ENCODE measurements at places on chromosomes 1 and 21.

DNA sequence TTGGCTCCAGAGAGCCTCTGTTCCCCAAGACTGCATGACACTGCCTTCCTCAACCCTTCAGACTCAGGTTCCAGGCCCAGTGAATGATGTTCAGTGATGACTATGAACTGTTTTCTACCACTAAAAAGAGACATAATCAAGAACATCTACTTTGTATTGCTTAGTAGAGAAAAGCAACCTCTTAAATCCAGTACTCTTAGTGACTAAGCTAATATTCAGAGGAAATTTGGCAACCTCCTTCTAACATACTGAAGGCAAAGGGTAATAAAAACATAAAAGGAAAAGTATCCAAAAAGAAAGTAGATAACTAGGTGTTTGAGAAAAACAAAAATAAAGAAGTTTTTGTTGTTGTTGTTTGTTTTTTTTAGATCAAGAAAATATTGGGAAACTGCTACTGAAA, 153.3 kb upstream of the RUNX1 start:
- no peak for DNase-seq

DNA sequence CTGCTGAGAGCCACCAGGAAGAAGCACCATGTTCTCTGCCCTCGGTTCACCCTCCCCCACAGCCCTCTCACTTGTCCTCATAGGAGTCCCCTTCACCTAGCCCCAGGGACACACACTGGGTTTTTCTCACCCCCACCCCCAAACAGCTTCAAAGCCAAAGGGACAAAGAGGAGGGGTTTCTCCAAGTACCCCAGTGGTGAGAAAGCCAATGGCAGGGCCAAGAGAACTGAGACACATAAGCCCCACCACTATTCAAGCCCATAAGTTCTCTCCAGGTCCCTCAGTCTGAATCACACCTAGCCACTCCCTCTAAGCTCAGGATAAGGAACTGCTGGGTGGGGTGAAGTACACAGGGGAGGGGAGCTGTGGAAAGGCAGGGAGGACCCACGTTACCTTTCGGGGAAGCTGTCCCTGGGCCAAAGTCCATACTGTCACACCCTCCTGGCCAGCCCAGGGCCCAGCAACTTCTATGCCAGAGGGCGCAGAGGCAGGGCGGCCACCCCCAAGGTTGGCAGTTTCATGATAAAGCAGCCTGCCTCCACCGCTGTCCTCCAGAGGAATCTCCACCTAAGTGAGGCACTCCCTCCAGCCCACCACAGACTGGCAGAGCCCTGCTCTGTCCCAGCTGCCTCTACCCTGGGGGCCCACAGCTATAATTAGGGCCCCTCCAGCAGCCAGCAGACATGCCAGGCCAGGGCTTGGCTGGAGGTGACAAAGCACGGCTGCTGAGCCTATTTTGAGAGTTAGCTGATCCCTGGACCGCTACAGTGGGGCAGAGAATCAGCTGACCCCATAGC, 39.0 kb upstream of the PPP1R15B start:
- no peak for DNase-seq

DNA sequence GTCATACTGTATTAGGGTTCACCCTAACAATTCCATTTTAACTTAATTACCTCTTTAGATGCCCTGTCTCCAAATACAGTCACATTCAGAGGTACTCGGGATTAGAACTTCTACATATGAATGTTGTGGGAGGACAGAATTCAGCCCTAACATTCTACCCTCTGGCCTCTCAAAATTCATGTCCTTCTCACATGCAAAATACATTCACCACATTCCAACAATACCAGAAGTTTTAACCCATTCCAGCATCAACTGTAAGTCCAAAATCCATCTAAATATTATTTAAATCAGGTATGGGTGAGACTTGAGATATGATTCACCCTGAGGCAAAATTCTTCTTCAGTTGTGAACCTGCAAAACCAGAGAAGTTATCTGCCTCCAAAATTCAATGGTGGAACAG, 14.5 kb downstream of the LY9 start:
- DNase-seq, result no peak

DNA sequence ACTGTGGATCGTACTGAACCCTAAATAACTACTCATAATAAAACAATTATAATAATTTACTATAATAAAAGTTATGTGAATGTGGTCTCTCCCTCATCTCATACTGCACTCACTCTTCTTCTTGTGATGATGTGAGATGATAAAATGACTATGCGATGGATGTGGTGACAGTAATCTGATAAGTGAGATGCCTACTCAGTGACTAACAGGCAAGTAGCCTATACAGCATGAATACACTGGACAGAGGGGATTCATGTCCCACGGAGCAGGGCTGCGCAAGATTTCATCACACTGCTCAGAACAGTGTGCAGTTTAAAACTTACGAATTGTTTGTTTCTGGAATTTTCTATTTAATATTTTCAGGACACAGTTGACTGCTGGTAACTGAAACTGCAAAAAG, 304.0 kb downstream of the DUSP10 start:
- no peak for DNase-seq

- DNase-seq, result no peak
These were observed 313.4 kb downstream of the CAMTA1 start for GRCh38 chr1:7098641-7099040.

DNA sequence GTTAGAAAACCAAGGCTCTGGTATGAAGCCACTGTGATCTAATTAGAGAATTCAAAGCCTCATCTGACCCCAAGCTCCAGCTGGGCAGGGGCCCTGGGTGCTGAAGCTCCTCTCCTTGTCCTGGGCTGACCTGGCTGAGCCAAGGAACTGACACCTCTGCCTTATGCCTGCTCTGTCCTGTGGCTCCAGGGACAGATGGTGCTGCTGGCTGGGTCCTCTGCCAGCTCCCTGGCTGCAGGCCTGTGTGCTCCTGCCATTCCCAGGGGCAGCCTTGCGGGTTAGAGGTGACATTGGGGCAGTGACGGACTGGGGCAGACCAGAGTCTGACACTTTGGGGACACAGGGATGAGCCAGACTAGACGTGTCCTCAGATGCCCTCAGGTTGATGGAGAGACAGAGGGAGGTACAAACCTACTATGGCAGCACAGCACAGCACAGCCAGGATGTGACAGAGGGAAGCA, 11.8 kb downstream of the ACOT11 start:
- DNase-seq, result no peak

GRCh38 chr1:241034203-241034936, 322.6 kb downstream of the RGS7 start:
- DNase-seq, result no peak

DNA sequence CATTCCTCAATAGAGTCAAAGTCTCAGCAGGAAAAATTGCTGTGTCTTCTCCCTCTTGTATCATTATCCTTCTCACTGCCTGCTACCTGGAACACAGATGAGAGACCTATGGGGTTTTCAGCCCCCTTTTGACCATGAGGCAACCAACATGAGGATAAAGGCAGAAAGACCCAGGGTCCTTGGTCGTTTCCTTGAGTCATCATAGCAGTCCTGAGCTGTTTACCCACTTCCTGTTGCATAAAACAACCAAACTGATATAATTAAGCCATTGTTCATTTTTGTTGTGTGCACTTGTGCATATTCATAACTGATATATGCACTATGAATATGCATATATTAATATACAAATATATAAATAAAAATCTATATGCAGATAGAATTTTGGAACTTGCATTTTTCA, 188.3 kb upstream of the MAP1LC3C start:
- DNase-seq, result no peak

GRCh38 chr21:35982717-35983116, 77.6 kb downstream of the SETD4 start:
- no peak for DNase-seq

- no peak for DNase-seq
These were observed 228.8 kb downstream of the OMA1 start for GRCh38 chr1:58317694-58318093.

GRCh38 chr21:37656899-37657298, 259.4 kb downstream of the KCNJ6 start:
- no peak for DNase-seq

Measured in T-helper 1 cell (primary cell).